ENCODE measurements at places on chromosomes 1 and 21. TPM values are rescaled to one million over a fixed set of nuclear protein-coding genes. Genes with fewer than 3 reads are reported as not detected.

- no peak for DNase-seq
These were observed 126.5 kb downstream of the ADSS2 start for GRCh38 chr1:244325056-244325758.

DNA sequence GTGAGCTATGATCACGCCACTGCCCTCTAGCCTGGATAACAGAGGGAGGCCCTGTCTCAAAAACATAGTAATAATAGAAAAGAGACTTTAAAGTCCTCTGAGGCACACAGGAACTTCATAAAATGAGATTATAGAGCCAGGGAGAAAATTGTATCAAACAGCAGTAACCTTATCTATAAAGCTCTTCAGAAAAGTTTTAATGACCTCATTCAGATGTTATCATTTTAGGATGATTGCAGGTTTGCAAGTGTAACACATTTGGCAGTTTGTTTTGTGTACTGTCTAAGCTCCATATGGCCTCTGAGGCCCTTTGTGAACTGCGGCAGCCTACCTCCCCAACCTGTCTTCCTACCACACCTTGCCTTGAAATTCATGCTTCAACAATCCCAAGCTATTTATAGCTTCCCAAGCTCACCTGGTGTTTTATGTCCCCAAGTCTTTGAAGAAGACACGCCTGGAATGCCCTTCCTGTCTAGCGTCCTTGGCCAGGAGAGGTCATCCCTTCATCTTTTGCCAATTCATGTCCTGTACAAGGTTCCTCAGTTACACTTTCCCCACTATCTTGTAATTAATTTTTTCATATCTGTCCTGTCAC lies 8.5 kb upstream of the AKNAD1 start:
- peak; percentile 70 for DNase-seq

- no peak for DNase-seq
These were observed 1.2 kb upstream of the CD1D start for GRCh38 chr1:158179301-158180041.

DNA sequence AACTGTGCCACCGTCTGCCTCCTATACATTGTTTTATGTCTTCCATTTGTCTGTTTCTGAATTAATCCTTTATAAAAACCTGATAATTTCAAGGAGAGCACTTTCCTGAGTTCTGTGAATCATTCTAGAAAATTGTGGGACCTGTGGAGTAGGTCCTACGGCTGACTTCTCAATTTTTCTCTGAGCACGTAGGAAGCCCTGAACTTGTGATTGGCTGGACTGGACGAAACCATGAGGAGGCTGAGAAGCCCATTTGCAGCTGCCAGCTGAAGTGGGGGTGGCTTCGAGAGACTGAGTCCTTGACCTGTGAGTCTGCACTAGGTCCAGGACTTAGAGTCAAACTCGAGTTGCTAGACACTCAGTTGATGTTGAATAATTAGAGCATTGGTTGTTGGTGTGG lies 277.1 kb upstream of the NCAM2 start:
- no peak for DNase-seq

DNA sequence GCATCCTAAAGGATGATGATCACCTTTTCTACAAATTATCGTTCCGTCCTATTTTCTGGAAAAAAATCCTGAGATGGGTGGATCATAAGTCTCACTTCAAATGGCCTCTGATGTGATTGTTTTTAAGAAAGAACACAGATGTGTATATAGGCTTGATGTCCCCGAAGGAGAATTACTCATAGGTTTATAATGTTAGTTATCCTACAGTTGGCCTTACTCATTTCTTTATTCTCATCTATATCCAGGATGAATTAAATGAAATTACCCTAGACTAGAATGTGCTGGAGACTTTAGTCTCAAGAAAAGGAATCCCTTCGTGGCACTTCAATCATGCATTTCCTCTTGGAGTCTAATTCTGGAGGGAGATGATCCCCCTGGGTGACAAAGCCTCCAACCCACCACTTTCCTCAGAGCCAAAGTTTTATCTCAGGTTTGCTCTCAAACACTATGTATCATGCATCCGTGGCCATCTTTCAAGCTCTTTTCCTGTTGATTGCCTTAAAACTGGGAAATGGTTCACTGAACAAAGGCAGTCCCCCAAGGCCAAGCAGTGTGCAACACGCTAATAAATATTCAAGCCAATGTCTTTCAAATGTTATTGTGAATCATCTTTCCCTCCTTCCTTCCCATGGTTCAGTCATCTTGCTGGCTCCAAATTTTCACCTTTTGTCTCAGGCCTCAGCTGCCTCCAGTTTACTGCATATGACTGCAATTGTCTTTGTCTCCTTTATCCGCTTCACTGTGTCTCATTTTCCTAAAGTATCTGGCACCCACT lies 32.5 kb upstream of the SMYD2 start:
- no peak for DNase-seq

GRCh38 chr1:37755290-37755689 lies 9.6 kb downstream of the EPHA10 start:
- no peak for DNase-seq

DNA sequence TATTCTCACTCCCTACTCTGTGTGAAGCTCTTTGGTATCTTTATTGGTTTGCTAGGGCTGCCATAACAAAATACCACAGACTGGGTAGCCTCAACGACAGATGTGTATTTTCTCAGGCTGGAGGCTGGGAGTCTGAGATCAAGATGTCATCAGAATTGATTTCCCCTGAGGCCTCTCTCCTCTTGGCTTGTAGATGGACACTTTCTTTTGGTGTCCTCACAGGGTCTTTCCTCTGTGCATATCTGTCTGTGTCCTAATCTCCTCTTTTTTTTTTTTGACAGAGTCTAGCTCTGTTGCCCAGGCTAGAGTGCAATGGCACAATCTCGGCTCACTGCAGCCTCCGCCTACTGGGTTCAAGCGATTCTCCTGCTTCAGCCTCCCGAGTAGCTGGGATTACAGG lies 71.4 kb upstream of the KCNJ6 start:
- DNase-seq = no peak

DNA sequence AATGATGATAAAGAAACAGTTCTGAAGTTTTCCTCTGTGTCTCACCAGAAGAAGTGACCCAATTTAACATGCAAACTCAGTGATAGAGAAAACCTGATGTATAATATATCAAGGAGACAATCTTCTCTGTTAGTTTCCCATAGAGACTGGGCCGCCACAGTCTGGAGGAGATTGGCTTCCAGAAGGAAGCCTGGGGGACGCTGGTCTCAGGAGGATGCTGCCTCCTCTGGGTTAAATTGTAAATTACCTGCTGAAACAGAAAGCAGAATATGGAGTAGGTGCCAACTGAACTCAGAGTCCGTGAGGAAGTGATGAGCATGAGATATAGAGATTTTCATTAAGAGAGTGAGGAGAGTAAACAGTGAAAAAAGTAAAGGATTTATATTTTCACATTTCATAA lies 15.8 kb downstream of the OR14I1 start:
- peak; percentile 26 for DNase-seq

- no peak for DNase-seq
These were observed 188.6 kb downstream of the TRABD2B start for GRCh38 chr1:47808612-47809011.

- DNase-seq = no peak
These were observed 54.7 kb downstream of the VWA5B1 start for GRCh38 chr1:20345419-20345818.

DNA sequence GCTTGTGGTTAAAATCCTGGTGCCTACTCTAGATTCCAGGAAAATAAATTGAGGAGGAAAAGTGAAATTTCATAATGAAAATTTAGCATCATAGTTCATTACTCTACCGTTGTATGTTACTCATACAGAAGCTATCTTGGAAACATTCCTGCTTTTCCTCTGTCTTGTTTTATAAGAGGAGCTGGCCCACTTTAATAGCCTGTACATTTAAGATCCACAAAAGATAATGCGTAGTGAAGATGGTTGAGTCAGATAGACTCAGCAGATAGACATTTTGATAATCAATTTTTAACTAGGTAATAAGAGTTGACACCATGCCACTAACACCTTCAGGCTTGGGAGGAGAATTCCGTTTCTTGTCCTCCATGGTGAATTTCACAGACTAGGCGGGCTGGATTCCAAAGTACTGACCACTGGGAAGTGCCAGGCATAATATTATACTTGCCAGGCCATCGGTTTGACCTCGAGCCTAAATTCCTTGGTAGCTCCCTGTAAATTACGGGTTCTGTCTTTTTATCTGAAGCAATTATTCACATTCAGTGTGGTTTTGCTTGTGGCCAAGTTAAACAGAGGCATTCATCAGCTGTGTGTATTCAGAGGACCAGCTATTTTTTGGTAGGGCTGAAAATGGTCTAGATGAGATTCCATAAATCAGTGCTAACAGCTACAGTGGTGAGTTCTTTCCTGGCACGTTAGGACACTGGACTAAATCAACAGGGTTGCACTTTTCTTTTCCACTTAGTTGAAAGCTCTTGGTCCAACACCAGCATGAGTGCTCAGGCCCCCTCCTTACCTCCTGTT lies 111.9 kb upstream of the KAZN start:
- DNase-seq = no peak

GRCh38 chr1:46983166-46983829 lies 40.2 kb upstream of the CYP4X1 start:
- no peak for DNase-seq

GRCh38 chr1:48082271-48082962 lies 85.2 kb upstream of the TRABD2B start:
- DNase-seq = no peak

GRCh38 chr1:241495741-241496140 lies 23.8 kb downstream of the FH start:
- no peak for DNase-seq

DNA sequence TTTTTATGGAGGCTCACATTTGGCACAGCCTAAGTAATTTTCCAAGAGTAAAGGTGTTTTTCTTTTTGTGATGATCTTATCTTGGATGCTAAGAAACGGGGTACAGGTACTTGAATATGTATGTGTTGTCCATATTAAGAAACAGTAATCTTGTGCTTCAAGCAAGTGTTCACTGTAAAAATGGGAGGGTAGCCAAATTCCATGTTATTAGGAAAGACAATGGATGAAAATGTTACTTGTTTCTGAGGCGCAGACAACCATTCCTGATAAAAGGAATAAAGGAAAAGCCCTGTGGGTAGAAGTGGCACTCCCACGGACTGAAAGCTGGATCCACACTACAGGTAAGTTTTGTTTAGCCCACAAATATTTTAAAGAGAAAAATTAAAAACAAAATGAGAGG lies 15.6 kb downstream of the C21orf91 start:
- no peak for DNase-seq

GRCh38 chr21:46613391-46613790 lies 8.5 kb upstream of the S100B start:
- DNase-seq = no peak

DNA sequence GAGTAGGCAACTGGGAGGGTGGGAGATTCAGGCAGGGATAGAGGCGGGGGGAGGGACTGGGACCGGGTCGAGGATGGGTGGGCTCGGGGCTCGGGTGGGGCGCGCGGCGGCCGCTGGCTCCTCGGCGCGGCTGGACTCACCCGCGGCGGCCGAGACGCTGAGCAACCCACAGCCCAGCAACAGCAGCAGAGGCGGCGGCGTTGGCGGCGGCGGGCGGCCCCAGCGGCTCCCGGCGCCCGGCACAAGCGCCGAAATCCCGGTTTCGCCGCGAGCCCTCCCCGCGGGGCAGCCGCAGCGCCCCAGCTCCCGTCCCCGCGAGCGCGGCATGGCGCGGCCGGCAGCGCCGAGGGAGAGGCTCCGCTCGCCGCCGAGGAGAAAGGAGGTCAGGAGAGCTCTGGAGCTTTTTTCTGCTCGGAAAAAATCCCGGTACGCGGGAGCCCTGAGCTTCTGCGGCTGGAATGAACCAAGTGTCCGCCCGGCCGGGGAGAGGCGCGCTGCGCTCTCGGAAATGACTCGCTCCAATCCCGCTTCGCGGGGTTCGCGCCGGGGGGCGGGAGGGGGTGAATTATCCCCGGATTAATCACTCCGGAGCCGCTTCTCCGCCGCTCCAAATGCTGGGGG lies at the start of gene CSMD2:
TSS of gene CSMD2 (minus strand) at position 460 of the 621 bp plus-strand sequence. CDS start at position 327, 133 bp downstream.
- peak; percentile 19 for DNase-seq

DNA sequence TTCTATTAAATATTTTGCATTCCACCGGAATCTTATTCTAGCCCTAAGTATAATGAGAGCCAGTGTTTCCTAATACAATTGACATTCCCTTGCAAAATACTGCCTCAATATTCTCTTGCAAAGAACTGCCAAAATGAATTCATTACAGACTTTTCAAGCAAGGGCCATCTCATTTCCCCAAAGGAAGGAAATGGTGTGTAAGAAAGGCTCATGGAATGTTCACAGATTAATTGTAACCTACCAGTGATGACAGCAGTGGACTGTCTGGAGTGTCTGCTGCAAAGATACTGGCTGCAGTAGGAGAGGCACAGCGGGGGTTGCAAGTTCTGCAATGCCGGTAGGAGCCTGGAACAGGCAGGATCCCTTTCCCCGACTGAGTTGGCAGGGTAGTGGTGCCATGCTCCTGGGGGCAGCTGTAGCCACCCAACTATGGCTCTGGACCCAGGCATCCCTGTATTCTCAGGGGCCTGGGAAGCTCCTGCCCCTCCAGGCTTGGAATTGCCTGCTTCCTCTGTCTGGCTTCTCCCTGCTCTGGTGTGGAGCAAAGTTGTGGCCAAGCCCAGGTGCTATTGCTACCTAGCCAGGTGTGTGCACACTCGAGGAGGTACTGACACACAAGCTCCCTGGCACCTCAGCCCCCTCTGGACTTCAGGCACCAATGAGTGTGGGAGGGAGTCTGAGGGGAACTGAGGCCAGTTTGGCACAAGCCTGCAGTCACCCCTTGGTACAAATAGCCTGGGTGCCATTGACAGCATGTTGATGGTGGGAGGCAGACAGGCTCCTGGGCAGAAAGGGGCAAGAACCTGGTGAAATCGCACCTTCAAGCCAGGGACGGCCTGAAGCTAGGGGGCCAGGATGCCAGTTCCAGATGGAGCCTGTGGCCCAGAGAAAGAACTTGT lies 1371.0 kb downstream of the KCNT2 start:
- no peak for DNase-seq

- DNase-seq = no peak
These were observed 4.4 kb downstream of the ATP1B1 start for GRCh38 chr1:169110689-169111447.

GRCh38 chr1:116724765-116725375 lies 29.4 kb upstream of the CD2 start:
- DNase-seq = peak; percentile 35

DNA sequence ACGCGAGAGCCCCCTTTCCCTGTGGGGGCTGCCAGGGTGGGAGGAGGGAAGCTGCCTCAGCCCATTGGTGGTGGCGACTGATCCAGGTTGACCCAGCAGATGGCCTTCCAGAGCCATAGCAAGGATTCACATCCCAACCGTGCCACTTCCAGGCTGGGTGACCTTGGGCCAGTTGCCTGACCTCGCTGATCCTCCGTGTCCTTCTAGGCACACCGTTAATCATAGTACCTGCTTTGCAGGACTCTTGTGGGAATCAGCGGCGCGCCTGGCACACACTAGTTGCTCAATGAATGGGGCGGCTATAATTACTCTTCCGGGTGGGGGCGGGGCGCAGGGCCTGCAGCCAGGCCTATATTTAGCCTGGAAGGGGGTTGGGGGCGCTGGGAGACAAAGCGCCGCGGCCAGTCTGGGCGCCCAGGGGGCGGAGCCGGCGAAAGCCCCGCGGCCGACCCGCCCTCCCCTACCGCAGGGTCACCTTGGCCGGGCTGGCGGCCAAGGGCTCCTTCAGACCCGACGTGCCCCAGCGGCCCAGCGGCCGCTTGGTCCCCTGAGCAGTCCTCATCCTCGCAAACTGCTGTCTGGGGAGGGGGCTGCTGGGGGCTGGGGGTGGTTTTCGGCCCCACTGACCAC lies 5.1 kb downstream of the HSPB7 start:
- no peak for DNase-seq

HEYL gene
- polyA plus RNA-seq = 6.4 TPM

HAO2 gene
- 0.91 TPM for polyA plus RNA-seq

NOS1AP gene
- polyA plus RNA-seq = 2.7 TPM

CFAP107 gene
- 0.03 TPM for polyA plus RNA-seq

C1orf53 gene
- 8.2 TPM for polyA plus RNA-seq

OR2L3 gene
- polyA plus RNA-seq = not detected

CCDC27 gene
- 0.03 TPM for polyA plus RNA-seq

VHLL gene
- polyA plus RNA-seq = not detected

GNG4 gene
- polyA plus RNA-seq = 41.6 TPM

MAP1LC3C gene
- polyA plus RNA-seq = 0.72 TPM

VPS45 gene
- polyA plus RNA-seq = 43.6 TPM
